ENCODE measurements at places on chromosomes 2 and 18.

DNA sequence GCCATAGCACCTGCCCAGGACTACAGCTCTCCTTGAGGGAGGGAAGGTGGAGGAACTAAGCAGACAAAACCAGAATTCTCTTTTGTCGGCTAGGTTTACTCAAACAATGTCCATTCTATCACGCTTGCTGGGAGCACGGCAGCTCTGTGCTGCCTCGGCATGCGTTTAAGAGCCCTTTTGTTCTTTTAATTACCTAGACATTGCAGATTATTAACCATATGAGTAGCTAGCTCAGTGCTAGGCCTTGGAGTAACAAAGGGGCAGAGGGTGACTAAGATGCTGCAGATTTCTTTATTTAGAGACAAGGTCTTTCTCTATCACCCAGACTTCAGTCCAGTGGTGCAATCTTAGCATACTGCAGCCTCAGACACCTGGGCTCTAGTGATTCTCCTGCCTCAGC is 11.1 kb downstream of the MSGN1 start:
- DNase-seq: peak; percentile 56

- DNase-seq: no peak
Measured at GRCh38 chr2:231182513-231182899, 15.9 kb upstream of the ARMC9 start.

- DNase-seq: no peak
Measured at GRCh38 chr18:25672490-25672889, 320.5 kb upstream of the ZNF521 start.

- DNase-seq: no peak
Measured at GRCh38 chr2:175832866-175833265, 169.2 kb downstream of the LNPK start.

GRCh38 chr2:218378053-218378452 is 4.0 kb upstream of the SLC11A1 start:
- no peak for DNase-seq

Measured in NCI-H774 (cell line).